ENCODE measurements at places on chromosomes 2 and 18.

- DNase-seq = no peak
Observed at GRCh38 chr2:201668402-201668910, 25.2 kb upstream of the TMEM237 start.

- DNase-seq = no peak
Observed at GRCh38 chr18:76451396-76452331, 43.4 kb downstream of the ZNF516 start.

DNA sequence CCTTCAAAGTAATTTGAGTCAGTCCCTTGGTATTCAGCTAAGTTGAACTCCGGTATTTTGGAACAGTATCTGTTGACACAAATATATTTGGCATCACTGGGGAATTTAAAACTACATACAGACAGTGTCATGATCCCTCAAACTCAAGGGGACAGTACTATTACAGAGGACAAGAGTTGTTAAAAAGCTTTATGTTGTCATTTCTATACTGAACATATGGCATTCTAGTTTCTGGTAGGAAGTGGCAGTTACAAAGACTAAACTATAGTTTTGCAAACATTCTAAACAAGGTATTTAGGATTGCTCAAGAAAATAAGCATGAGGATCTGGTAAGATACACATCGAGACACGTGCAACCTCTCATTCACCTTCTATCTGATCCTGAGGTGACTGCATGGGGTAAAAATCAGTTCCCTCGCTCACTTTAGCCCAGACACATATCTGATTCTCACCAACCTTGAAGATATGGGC lies 16.6 kb upstream of the CCNYL1 start:
- DNase-seq = no peak

DNA sequence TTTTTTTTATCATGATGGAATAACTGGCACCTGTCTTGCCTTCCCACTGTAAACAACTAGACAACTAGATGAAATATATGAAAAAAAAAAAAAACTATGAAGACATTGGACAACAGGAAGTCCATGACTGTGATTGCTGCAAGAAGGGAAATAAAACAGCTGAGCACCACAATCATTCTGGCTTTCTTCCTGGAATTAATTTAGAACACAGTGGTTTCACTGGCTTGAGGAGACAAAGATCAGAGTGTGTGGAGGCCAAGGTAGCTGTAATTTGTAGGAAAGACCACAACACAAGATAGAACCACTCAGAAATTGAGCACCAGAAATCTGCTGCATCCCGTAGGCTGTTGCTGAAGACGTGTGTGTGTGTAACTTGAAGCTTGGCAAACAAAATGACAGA lies 121.1 kb upstream of the PID1 start:
- DNase-seq = no peak

DNA sequence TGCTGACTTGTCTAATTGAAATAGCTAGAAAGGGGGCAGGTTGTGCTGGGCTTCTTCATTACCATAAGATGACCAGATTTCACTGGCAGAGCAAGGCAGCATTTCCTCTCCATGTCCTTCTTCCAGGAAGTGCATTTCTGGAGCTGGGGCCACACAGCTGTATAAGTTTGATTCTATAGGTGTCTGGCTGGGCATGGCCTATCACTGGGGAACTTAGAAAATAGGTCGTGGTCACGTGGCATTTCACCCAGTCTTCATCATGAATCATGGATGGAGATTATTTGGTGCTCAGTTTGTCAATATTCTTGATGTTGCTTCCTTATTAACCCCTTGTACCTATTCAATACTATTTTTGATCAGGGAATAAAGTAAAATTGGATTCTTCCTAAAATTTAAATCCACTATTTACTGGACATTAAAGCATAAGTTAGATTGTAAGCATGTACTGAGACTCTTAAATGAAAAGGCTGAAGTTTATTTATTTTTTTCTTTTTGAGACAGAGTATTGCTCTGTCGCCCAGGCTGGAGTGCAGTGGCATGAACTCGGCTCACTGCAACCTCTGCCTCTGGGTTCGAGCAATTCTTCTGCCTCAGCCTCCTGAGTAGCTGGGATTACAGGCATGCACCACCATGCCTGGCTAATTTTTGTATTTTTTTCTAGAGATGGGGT lies 49.5 kb upstream of the TMEM87B start:
- no peak for DNase-seq

DNA sequence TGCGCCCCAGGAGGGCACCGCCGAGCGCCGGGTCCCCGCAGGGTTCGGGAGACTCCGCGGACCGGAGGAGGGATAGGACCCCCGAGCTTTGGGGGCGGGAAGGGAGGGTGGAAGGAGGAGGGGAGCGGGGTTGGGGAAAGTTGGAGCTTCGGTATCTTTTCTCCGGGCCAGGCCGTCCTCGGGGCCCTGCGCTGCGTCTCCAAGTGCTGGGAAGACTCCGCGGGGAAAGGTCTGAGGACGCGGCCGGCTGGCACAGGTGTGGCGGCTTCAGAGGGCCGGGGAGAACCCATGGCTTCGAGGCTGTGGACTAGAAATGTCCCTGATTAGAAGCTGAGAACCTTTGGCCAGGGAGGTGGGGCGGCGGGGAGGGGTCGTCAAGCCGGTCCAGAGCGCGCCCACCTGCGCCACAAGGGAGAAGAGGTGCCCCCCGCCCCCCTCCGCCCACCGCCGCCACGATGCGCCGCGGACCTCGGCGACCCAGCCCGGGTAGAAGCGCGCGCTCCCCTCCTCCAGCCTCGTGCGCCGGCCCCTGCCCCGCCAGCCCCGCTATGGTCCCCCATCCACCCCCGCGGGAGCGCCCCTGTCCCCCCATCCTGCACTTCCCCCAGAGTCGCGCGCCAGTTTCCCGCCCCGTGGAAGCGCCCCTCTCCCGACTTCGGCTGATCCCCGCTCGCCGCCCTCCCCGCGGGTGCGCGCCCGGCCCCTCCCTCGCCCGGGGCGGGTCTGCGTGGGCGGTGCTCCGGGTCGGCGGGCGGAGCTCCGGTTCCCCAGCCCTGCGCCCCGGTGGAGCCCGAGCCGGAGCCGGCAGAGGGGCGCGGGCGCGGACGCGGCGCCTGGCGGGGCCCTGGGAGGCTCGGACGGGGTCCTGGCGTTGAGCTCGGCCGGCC lies at the start of gene SNTG2:
SNTG2 (plus strand) TSS at position 770 of the 887 bp plus-strand sequence. CDS start 148 bp downstream, outside the sequence.
- DNase-seq = no peak
